ENCODE measurements at places on chromosomes 6 and 20.
A peak's percentile ranks its signal among the peaks of the same experiment; 100 is the strongest.

DNA sequence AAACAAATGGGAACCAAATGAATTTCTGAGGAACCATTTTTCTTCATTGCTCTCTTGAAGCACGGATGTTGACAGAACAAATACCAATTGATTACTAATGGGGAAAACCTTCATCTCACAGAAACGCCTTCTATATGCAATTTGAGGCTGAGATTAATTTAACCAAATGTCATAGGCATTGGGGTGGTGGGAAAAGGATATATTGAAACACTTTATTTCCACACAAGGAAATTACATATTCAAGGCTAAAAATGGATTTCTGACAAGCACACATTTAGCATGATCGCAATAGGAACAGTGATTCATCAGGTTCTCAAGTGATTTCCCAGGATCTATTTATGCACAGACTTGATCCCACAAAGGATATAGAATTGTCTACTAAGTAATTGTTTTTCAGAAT, 88.9 kb downstream of the COL12A1 start:
- no peak for DNase-seq

- DNase-seq: no peak
These were observed 57.0 kb downstream of the RNF144B start for GRCh38 chr6:18444111-18444510.

DNA sequence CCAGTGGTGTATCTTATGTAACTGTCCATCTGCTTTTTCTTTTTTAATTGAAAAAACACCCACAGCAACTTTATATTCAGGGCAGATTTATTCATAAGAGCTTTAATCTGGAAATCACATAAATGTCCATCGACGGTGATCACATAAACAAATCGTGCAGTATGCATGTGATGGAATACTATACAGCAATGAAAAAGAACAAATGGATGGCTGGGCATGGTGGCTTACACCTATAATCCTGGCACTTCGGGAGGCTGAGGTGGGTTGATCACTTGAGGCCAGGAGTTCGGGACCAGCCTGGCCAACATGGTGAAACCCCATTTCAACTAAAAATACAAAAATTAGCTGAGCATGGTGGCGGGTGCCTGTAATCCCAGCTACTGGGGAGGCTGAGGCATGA, 39.1 kb downstream of the VSTM2L start:
- no peak for DNase-seq

DNA sequence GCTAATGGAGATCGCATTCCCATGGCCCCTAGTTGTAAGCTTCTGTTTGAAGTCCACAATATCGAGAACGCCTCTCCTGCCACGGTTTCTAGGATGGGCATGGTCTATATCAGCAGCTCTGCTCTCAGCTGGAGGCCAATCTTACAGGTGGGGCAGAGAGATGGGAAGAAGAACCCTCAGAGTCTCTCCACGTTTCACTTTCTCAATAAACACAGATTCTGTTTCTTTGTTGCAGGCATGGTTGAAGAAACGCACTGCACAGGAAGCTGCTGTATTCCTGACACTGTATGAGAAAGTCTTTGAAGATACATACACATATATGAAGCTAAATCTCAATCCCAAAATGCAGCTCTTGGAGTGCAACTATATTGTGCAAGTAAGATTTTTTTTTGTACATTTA, 157.9 kb downstream of the DNAH8 start:
- no peak for DNase-seq

DNA sequence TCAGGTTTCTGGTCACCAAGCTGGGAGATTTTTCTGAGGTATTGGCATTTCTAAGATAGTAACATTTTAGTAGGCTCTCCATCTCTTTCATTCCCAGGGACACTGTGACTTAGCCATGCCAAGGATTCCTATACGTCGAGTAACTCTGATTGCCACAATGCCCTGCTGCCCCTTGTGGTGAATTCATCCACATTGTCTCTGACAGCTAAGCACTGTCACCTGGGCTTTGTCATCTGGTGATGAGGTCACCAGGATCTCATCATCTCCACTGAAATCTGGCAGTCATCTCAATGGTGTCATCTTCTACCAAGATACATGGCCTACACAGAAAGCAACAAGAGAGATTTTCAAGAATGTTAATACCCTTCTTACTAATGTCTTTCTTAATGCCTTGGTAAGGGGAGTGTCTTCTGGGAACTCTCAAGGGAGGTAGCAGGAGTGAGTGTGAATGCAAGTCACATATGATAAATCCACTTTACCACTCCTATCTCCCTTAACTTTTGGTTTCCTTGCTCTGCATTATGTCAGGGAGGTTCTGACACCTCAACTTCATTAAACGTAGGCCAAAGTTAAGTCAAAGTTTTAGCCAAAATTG, 246.7 kb downstream of the CD109 start:
- peak; percentile 59 for DNase-seq

DNA sequence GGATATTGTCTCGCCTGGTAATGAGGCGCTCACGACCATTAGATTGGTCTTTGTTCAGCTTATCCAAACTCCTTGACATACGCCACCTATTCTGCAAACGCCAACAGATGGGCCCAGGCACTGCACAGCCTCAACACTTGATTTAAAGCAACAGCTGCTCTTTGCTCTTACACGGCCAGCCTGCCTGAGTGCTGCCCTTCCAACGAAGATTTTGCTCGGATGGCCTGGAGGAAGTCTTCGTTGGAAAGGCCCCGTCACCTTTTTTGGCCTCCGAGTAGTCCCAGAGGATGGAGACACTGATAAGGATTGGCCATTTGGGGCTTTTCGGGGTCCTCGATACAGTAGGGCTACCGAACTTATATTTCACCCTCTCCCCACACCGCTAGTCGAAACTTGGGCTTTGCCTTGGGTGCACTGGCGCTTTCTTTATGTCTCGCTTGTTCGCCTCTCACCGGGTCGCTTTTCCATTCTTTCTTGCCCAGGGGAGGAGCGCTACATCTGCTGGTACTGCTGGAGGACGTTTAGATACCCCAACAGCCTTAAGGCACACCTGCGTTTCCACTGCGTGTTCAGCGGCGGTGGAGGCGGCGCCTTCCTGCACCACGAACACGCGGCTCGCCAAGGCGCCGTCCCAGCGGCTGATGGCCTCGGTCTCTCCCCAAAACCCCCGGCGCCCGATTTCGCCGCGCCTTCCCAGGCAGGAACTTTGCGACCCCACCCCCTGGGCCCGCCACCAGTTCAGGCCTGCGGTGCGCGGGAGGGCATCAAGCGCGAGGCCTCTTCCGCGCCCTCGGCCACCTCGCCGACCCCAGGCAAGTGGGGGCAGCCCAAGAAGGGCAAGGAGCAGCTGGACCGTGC, 6.1 kb downstream of the PRDM13 start:
- no peak for DNase-seq

Data from cardiac fibroblast (primary cell).